ENCODE measurements at places on chromosomes 5 and 9.

DNA sequence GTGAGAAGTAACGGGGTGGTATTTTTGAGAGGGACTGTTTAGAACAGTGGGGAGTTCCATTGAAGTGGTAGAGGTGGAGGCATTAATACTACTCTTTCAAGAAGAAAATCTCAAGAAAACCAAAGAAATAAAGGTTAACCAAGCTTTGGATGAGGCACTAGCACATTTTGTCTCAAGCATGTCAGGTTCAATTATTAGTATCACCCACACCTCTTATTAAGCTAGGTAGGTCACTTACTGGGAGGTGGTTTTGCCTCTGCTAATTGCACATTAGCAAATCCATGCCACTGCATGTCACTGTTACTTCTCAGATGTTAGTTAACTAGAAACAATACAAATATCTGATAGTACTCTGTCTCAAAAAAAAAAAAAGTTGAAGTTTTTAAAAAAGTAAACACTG lies 10.2 kb downstream of the RABGAP1 start:
- no peak for ATAC-seq

GRCh38 chr9:120100595-120100994 lies 479.4 kb downstream of the CDK5RAP2 start:
- no peak for ATAC-seq

DNA sequence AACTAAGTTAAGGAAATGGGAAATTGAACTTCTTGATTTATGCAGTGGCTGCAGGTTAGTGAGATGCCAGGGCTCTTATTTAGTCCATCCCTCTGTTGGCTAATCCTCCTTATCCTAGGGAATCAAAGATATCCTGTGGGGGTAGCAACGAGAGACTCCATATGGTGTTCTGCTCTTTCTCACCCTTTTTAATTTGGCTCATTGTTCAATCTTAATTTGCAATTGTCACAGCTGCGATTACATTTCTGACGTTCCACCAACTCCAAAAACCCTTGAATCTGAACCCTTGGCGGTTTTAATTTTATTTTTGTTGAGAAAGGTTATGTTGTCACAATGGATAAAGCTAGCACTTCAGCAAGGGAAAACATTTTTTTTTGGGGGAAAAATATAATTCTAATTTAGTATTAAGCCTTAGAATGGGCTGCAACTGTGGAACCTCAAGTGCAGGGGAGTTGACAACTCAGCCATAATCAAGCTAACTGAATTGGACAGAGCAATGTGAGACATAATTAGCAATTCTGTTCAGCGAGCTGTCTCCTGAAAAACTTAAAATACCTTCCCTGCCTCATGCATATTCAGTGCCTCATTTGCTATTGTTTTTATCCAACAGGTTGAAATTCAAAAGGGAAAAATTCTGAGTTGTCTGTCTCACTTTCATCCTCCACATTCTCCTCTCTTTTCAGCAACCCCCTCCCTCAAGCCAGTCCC lies 91.3 kb downstream of the MAT2B start:
- no peak for ATAC-seq

GRCh38 chr9:38761999-38762398 lies 42.1 kb upstream of the FAM240B start:
- no peak for ATAC-seq

- peak; percentile 78 for ATAC-seq
Observed at GRCh38 chr9:15936306-15936921, 383.6 kb downstream of the CCDC171 start.

GRCh38 chr5:36611520-36612274 lies 5.3 kb downstream of the SLC1A3 start:
- no peak for ATAC-seq

- peak; percentile 54 for ATAC-seq
Observed at GRCh38 chr5:80686757-80687156, 32.0 kb upstream of the DHFR start.

- peak; percentile 49 for ATAC-seq
Observed at GRCh38 chr5:14818931-14819790, 52.4 kb downstream of the ANKH start.

DNA sequence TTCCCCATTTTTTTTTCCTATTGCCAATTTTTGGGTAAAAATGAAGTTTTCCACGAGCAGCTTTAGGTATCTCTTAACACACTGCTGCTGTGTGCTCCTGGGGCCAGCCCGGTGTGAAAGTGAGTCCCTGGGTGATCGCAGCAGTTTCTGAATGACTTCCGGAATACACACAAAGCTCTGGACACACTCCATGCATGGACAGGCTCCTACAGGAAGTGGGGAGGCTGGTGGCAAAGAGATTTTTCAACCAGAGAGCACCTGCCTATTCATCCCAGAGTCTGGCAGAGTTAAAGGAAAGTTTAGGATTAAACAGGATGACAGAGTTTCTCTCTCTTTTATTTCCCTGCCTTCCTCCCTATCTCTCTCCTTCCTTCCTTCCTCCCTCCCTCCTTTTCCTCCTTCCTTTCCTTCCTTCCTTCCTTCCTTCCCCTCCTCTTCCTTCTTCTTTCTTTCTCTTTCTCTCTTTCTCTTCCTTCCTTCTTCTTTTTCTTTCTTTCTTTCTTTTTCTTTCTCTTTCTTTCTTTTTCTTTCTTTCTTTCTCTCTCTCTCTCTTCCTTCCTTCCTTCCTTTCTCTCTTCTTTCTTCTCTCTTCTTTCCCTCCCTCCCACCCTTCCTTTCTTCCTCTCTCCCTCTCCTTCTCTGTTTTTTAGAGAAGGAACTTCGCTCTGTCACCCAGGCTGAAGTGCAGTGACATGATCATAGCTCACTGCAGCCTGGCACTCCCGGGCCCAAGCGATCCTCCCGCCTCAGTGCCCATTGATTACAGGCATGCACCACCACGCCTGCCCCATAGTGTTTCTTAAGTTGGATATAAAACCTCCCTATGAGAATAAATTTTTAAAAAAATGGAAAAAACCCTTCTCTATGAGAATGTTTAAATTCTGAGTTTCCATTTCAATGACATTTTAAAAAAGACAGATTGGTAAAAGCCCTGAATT lies 38.7 kb upstream of the UBTD2 start:
- ATAC-seq, result peak; percentile 47

DNA sequence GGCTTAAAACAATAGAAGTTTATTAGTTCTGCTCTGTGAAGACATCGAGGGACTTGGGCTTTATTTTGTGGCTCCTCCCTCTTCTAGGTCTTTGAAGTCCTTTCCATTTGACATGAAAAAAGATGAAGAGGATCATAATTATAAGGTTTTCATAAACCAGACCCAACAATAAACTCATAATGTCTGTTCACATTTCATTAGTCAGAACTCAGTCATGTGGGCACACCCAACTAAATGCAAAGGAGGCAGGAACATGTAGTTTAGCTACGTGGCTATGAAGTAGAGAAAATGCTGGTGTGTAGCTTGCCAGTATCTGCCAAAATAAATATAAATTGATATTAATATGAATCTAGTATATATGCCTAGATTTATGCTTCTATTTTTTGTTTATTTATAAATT lies 393.9 kb upstream of the C9orf72 start:
- ATAC-seq, result no peak

GRCh38 chr5:65073250-65073661 lies 304.5 kb downstream of the CWC27 start:
- peak; percentile 15 for ATAC-seq

DNA sequence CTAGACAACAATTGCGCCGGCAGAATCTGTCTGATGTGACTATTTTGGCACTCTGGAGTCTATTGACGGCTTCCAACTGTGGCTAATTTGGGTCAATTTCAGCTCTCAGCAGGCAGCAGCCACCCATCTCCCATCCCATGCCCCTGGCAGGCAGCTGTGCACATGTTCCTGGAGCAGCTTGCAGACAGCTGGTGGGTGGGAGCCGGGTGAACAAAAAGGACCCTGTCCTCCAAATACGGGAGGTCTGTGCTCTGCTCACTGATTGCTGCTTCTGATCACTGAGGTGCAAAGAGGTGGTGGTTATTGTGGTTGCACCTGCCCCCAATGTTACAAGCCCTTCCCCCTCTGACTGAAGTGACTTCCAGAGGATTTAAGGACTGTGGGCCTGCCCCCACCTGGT lies 45.0 kb upstream of the N4BP3 start:
- ATAC-seq, result no peak

DNA sequence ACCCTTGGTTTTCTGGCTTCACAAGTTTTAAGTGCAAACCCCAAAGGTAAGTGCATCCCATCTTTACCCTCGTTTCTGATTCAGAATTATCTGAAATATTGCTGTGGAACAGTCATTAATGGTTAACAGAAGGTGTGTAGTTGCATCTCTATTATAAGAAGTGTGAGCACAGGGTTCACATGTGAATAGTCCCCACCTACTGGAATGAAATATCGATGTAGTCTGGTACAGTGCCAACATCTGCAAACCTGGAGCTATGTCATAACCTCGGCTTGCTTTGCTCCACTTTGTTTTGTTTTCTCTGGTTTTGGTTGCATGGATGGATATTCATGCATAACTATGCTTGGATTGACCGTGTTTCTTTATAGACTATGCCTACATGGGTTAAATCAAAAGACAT lies 12.6 kb downstream of the HTR4 start:
- no peak for ATAC-seq

DNA sequence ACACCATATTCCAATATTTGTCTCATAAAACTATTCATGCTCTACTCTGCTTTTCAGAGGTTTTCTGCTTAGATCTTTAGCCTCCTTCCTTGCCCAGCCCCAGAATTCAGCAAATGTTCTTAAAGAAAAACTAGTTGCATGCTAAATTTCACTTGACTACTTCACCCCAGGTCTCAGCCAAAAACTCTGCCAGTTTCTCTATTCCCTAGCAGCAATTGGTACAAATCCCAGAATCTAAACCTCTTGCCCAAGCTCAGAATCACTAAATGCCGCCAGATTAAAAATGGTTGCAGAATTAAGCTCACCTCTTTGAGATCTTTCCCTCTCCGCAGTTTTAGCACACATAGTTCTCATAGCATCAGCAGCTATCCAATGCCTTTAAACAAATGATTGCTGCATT lies 331.2 kb upstream of the SMARCA2 start:
- no peak for ATAC-seq

GRCh38 chr5:93620487-93621326 lies 37.7 kb downstream of the NR2F1 start:
- ATAC-seq, result peak; percentile 86

DNA sequence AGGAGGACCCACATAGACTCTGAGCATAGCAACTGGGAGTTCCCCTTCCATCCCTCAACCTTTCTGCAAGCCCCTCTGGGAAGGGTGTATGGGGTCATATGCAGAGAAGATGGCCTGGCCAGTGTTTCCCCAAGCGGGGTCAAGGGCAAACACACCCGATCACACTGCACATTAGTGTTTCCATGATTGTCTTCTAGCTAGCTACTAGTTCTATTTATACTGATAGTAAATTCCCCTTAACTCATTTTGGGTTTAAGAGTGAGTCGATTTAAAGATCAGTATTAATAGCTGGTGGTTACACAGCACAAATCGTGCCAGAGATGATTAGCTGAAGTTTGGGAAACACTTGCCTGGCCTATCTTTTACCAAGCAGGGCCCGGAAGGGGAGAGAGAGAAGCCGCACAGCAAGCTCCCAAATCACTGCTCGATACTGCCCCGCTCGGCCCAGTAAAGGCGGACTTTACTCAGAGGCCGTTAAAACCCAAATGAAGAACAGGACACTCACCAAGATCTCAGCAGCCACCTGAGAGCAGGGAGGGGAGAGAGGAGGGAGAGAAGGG lies 29.4 kb upstream of the TNIP1 start:
- ATAC-seq, result no peak

- no peak for ATAC-seq
Observed at GRCh38 chr5:126769703-126770102, 7.2 kb upstream of the LMNB1 start.

- peak; percentile 97 for ATAC-seq
Observed at GRCh38 chr9:105157171-105157583, 87.3 kb upstream of the SLC44A1 start.

- no peak for ATAC-seq
Observed at GRCh38 chr9:8628791-8629190, 829.2 kb upstream of the DMAC1 start.

GRCh38 chr5:127827451-127827850 lies 124.3 kb downstream of the CCDC192 start:
- ATAC-seq, result no peak

- peak; percentile 62 for ATAC-seq
Observed at GRCh38 chr5:132777209-132778069, at the start of gene SEPTIN8. Gene SEPTIN8, minus strand, starts transcription at chr5:132777239. Its CDS starts 102 bp downstream, at chr5:132777137.

GRCh38 chr5:61004448-61004847 lies 59.4 kb downstream of the NDUFAF2 start:
- ATAC-seq, result no peak
